ENCODE measurements at places on chromosomes 6 and 20. TPM values are rescaled to one million over a fixed set of nuclear protein-coding genes. Genes with fewer than 3 reads are reported as not detected.

DNA sequence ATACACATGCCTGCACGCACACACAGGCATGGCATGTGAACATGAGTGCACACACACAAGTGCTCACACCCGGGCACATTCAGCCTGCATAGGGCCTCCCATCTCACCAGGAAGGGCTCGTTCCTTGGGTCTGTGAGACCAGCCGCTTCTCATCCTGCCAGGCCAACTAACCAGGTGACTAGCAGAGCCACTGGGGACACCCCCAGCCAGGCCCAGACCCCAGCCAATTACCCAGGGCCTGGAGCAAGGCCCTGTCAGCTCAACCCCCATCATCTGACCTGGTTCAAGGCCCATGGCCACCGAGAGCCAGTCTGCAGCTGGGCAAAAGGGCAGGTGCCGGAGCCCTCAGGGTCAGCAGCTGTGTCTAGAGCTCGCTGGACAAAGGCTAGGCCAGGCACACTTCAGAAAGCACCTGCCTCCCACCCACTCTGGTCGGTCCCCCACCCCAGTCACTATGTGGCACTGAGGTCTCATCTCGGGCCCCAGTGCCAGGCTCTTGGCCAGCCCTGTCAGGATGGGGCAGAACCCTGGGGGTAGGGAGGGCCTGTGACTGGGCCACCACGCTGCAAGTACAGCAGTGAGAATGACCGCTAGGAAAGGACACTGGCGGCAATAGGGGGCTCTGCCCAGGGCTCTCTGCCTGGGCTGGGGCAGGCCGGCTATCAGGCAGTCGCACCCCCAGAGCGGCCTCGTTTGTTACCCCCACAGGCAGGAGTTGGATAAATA, 26.8 kb upstream of the MRGBP start:
- DNase-seq, result no peak

Gene GRM1
- not detected for total RNA-seq

Gene PTK7
- total RNA-seq, result 110 TPM

DNA sequence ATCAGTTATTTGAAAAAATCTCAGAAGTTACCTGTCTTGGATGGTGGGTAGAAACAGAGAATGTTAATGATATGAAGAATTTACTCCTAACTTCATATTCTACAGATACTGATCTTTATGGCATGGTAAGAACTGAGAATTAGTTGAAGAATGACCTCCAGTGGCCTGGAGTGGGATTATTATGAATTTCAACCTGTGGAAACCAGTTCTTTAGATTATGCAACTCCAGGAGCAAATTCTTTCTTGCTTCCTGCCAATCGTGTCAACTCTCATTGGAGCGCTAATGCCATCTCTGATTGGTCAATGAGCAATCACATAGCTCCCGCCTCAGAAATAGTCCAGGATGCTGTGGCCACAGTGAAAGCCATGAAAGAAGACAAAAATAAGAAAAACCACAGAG, 40.6 kb downstream of the LYRM2 start:
- DNase-seq, result peak; percentile 16
